ENCODE measurements at places on chromosomes 6 and 20.

DNA sequence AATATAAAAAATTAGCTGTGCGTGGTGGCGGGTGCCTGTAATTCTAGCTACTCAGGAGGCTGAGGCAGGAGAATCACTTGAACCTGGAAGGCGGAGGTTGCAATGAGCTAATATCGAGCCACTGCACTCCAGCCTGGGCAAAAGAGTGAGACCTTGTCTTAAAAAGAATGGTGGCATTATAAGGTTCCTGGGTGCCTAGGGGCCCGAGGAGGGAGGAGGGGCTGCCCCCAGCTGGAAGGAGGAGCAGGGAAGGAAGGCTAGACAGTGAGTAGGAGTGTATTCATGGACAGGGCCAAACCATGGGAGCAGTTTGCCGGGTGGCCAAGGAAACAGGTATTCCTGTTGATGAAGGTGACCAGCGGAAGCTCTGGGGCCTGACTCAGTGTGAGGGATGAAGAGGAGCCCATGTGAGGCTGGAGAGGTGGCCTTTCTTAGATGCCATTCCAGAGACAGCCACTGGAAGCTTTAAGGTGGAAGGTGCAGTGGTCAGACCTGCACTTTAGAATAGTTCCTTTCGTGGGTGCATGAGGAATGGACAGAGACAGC is 24.2 kb downstream of the MANBAL start:
- no peak for DNase-seq

GRCh38 chr20:19750101-19750606 is 7.9 kb upstream of the RIN2 start:
- DNase-seq: no peak

DNA sequence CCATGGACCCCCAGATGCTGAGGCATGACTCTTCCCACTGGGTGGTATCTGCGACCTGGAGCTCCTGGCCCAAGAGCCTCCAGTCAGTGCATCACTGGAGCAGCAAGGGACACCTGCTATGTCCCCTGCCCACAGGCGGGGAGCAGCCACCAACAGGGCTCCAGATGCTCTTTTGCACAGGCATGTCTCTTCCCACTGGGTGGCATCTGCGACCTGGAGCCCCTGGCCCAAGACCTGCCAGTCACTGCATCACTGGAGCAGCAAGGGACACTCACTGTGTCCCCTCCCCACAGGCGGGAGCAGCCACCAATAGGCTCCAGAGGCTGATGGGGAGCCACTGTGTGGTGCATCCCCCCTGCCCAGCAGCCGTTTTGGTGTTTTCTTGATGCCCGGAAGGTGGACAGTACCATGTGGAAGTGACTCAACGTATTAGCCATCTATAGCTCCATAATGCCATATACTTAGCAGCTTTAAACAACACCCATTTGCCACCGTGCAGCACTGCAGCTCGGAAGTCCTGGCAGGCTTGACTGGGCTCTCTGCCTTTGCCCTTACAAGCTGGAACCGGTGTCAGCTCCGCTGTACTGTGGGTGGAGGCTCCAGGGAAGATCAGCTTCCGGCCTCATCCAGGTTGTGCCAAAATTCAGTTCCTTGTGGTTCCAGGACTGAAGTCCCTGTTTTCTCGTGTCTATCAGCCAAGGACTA is 124.9 kb upstream of the CST7 start:
- DNase-seq: no peak

- no peak for DNase-seq
Measured at GRCh38 chr6:3526962-3527650, 70.3 kb upstream of the SLC22A23 start.

GRCh38 chr6:163963205-163964120 is 548.9 kb downstream of the QKI start:
- DNase-seq: no peak

- no peak for DNase-seq
Measured at GRCh38 chr6:169320013-169320412, 66.4 kb upstream of the THBS2 start.

GRCh38 chr20:31516651-31517050 is 2.4 kb downstream of the HM13 start:
- DNase-seq: no peak

DNA sequence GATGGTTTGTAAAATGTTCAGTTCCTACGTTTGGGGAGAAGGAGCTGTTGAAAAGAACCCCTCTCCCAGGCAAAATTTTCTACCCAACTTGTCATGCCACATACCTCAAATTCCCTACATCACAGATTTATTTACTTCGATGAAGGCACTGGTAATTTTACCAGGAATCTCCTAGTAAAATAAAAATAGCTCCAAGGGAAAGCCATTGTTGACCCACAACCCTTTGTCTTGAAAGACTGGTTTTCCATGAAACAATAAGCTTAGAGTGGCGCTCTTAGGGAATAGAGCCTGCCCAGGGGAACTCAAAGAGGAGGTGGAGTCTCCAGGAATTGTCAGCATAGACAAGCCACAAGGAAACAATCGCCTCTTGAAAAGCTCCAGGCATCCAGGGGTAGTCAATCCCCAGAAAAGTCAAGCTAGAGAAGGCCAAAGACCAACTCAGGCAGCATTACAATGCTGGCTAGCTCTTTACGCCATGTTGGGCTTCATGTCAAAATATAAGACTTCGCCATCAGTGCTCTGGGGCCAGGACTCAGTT is 99.2 kb upstream of the RREB1 start:
- DNase-seq: no peak

Measured in HL-60 (cell line).